ENCODE measurements at places on chromosomes 7 and 10.

DNA sequence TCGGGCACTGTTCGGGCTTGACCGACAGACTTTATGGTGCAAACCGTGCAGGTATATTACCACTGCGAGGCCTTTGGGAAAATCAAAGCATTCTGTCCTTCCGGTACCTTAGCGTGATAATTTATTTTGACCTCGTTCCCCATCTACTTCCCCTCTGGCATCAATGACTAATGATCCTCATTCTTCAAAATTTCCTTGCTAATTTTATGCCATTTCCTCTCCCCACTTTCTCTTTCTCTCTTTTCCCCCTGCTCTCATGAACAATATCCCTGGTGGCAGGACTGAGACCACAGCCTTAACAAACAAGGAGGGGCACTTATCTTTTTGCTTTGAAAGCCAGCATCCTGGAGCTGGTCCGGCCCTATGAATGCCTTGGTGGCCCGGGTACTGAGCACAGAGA, 210.6 kb downstream of the TCF7L2 start:
- DNase-seq, result no peak

DNA sequence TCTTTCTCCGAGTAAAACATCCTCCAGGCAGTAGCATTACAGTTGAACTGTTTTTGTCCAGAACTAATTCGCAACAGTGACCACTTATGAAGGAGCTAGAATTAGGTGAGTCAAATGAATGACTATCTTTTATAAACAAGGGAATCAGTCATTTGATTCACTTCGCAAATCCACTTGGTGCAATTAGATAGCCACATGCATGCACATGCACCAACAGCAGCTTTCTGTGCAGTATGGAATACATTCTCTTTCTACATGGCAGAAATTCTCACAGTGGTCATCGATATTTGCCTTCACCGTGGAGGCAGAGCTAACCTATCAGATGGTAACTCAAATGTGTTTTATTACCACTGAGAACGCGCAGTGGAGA, 118.8 kb downstream of the CDK6 start:
- no peak for DNase-seq

GRCh38 chr7:118420888-118421287, 196.4 kb downstream of the ANKRD7 start:
- no peak for DNase-seq

GRCh38 chr10:131730771-131731497, 169.9 kb upstream of the PPP2R2D start:
- DNase-seq, result no peak

GRCh38 chr10:132142396-132143161, 44.2 kb upstream of the DPYSL4 start:
- peak; percentile 46 for DNase-seq

GRCh38 chr7:149799397-149800168, 26.2 kb upstream of the ZNF467 start:
- peak; percentile 39 for DNase-seq

- no peak for DNase-seq
Measured at GRCh38 chr10:87613751-87614150, 45.9 kb upstream of the PAPSS2 start.

DNA sequence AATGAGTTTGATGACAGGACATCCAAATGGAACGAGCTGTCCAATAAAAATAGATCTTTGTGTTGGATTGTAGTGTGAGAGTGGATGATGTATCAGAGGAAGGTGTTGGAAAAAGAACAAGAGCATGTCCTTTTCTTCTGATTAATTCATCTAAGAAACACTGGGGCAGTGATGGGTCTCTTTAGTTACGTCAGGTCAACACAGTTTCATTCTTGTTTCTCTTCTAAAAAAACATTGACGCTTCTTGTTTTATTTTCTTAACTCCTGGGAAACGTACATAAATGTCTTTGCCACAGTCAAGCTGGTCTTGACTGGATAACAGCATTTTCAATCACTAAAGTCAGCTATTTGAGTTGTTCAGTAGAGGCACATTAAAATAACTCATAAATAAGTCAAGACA, 67.0 kb downstream of the PPP1R9A start:
- DNase-seq, result no peak

Data from ACHN (cell line).